ENCODE measurements at places on chromosomes 7 and 10.

DNA sequence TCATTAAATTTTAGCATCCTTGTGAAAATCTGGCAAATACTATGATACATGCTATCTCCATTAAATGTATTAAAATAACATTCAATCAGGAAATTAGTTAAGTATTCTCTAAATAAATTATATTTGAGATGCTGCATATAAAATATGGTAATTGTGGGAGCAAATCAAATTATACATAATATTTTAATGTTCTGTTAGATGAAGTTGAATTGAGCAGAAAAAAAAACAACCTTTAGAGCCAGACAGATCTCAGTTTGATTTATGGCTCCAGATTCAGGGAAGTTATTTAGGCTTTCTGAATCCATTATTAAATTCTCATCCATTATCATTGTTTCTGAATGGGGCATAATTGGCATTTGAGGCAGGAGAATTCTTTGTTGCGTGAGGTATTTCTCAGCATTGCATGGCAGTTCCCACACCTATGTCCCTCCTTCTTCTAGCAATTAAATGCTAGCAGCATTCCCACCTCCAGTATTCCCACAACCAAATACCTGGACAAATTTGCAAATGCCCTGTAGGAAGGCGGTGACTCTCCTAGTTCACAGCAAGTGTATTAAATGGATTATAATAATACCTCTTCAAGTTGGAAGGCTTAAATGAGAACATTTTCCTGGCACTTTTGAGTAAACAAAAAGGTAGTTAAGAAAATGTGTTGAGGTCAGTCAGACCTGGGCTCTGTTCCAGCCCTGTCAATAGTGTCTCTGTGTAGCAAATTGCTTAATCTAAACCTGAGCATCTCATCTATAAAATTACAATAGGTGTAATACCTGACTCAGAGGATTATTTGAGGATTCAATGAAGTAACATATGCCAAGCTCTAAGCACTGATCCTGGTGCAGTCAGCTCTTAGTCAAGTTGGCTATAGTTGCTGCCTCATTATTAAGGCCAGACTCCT is 108.9 kb downstream of the RNLS start:
- no peak for DNase-seq

DNA sequence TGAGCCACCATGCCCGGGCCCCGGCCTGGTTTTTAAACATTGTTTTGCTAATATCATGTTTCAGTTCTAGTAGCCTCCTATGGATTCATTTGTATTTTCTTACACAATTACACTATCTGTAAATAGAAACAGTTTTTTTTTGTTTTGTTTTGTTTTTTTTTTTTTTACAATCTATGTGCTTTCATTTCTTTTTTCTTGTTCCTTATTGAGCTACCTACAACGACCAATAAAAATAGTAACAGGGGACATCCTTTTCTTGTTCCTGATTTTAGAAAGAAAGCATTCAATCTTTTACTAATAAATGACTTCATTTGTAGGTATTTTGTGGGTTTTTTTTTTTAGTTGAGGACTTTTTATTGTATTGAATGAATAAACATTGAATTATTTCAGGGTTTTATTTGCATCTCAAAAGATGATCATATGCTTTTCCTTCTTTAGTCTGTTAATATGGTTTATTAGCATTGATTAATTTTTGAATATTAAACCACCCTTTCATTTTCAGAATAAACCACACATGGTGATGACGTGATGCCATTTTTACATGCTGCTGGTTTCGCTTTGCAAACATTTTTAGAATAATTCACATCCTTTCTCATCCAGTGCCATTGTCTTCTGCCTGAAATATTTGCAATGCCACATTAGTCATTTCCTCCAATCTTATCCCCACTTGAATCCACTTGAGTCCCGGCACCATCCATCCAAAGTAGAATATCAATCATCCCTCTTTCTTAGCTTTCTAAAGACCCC is 18.1 kb upstream of the AKR1E2 start:
- no peak for DNase-seq

DNA sequence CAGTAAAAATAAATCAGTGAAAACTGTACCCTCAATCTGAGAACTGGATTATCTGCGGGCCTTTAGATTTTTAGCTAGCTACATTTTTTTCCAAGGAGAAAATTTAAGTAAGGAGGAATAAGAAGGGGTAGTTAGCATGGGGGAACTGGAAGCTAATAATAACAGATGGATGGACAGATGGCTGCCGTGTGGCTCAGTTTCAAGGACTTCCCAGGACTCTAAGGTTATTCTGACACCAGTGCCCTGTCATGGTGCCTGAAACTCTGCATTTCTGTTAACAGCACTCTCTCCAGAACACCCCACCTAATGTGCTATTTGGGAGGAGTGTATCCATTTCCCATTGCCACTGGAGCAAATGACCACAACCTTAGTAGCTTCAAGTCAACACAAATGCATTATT is 75.7 kb upstream of the PDE1C start:
- DNase-seq: no peak

DNA sequence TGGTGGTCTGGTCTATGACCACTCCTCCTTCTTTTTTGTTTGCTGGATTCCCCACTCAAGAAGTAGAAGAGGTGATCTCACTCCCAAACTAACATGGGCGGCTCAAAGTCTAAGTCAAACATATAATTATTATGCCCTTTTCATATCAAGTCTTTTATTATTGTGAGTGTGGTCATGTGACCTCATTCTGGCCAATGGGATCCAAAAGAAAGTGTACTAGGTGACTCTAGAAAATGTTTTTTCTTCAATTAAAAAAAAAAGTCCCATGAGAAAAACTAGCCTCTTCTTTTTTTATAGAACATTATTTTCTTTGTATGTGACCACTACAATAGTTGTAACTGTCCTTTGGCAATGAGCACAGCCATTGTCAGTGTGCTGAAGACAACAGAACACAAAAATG is 772.7 kb downstream of the KCNMA1 start:
- DNase-seq: no peak

DNA sequence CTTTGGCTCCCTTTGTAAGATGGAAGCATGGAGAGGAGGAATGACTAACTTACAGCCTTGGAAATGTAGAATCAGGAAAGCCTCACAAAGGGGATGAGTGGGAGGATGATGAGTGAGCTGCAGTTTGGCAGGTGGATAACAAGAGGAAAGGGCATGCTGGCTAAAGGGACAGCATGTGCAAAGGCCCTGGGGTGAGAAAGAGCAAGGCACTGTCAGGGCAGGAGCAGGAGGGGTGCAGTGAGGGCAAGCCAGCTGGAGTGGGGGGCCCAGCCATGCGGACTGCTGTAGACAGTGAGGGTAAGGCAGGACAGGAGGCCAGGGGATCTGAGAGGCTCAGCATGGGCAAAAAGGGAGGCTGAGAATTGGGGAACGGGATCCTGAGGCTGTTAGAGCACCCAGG is 20.5 kb downstream of the TLL2 start:
- DNase-seq: no peak

DNA sequence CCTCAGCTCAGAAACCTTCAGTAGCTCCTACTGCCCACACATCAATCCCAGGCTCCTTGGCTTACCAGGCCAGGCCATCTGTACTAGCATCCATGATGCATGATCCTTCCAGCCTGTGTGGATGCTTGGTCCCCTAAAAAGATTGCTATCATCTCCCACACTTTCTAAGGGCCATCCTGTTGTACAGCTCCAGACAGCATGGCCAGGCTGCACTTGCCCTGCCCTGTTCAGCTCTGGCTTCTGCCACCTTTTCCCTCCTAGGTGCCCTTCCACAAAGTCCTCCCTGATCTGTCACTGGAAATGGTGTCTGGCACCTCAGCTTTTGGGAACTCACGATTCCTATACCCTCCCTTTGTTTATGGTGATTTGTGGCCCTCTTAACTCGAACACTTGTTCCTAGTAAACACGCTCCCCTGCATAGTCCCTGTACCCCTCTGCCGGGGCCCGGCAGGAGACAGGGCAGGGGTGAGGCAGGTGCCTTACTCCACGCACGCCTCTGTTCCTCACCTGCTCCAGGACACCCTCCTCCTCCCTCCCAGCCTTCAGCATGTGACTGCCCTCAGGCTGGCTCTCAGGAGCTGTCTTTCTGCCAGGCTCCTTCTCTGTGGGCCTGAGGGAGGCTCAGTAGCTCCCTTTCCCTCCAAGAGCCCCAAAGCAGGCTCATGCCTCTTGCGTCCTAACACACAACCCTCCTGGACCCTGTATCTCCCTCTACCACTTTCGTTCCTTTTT is 71.8 kb downstream of the CDH23 start:
- DNase-seq: no peak

- no peak for DNase-seq
Observed at GRCh38 chr10:95573527-95573926, 12.4 kb upstream of the SORBS1 start.

DNA sequence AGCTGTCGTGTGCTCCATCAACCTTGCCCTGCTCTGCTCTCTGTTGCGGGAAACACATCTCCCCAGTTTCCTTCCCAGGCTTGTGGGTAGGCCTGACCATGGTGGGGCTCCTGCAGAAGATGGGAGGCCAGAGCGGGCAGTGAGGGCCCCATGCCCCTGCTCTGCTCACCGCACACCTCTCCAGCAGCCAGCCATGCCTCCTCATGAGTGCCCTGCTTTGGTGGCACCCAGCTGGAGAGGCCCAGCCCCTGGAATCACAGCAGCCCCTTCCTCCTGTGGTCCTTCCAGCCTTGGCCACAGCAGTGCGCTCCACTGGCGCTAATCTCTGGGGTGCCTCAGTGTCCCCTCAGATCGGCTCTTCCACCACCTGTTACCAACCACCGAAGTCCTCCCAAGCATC is 4.2 kb upstream of the OPN4 start:
- DNase-seq: no peak

- DNase-seq: no peak
Observed at GRCh38 chr7:47236480-47237129, 345.3 kb downstream of the TNS3 start.

DNA sequence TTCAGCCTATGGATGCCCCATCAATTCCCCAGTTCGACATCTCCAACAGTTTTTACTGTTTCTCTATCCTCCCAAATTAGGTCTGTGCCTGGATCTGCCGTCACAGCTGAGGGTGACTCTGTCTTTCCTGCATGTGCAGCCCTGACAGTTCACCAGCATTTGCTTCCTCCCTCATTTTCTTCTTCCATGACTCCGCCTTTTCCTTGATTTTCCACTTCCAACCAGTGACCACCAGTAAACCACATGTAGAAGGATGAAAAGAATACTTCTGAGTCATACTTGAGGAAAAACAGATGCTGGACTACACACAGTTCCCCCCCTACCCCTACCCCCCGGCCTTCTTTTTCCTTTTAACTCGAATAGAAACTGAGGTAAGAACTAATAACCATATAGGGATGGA is 311.8 kb upstream of the POM121L12 start:
- DNase-seq: no peak

DNA sequence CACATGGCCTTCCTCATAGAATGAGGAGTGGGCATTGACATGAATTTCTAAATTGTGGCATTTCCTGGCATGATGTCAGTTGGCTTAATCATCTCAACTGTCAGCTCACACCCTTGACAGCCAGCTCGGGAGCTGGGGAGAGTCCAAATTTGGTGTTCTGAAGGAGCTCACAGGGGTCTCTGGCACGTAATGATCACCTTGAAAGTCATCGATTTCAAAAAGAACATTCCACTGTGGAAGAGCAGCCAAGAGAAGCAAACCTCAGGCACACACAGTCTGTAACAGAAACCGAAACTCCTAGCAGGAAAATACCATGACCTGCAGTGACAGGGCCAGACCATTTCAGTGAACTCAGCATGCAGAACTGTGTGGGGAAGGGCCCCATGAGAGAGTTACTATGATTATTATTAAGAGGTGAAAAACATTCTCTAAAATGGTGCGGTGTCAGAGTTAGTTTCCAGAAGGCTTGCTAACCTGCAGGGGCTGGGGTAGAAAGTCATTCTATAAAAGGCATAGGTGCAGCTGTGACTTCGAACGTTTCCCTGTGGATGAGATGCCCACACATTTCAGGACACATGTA is 26.4 kb upstream of the KLF6 start:
- DNase-seq: peak; percentile 66

DNA sequence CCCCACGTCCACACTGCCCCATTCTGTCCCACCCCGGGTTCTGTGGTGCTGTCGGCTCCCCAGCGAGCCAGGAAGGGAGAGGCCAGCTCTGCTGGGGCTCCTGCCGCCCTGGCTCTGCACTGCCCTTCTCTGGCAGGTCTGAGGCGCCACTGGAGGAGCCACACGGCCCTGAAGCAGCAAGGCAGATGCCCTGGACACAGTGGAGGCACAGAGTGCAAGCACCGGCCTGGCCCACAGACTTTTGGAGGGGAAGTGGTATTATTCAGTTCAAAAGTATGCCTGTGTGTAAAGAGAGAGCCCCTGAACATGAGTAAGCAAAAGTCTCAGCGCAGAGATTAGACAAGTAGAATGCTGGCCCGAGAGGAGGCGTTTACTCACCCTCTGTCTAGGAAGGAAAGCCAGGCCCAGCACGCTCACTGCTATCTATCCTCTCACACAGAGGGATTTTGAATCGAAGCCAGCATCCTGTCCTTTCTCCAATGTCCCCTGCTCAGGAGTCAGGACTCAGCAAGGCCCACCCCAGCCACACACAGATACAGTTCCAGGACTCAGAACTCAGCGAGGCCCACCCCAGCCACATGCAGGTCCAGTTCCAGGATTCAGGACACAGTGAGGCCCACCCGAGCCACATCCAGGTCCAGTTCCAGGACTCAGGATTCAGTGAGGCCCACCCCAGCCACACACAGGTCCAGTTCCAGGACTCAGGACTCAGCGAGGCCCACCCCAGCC is 115.0 kb downstream of the EGFR start:
- no peak for DNase-seq

DNA sequence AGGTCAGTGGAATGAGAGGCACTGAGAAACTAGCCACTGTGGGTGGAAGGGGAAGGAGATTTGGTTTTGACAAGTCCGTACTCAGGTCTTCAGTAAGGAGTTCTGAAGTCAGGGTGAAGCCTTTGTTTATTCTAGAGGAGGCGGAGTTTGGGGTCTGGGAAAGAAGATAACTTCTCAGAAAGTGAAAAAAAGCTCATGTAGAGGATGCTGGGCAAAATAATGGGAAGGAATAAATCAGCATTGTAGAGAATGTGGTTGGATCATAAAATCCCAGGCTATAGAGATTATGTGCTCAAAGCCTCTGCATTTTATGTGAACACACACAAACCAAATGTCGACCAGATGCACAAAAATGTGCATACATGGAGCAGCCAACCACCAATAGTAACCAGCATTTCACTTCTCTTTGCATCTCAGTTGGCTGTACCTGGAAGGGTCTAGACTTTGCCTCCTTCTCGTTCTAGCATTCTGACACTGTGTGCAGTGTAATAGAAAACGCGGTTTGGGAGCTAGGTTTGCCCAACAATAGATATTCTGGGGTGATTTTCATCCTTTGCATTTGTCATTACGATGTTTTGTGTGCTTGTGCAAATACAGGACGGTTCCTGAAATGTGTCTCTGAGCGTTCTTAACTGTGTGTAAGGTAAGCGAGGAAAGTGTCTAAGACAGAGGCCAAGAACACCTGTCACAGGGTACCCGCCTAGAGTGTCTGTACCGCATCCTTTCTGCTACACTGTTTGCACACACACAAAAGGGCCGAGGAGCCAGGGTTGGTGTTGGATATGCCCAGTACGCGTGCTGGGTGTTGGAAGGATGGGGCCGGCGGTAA is 603 bp upstream of the HECW1 start:
- DNase-seq: no peak

DNA sequence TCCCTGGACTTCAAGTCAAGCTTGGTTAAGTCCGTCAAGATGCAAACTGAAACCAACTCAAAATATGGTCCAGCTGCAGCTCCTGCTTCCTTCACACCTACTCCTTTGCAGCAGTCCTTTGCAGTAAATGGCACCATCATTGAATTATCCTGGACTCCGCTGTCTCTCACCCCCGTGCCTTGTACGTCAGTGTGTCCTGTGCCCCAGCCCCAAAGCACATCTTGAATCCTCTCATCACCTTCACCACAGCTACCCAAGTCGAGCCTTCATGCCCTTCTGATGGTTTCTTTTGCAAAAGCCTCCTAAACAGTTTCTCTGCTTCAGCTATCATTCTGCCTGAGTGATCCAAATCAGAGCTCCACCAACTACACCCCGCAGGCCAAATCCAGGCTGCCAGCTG is 88.4 kb upstream of the LEP start:
- no peak for DNase-seq
